Activated T-cell treated with anti-CD3 and anti-CD28 coated beads for 4 hours (primary cell): ENCODE measurements at places on chromosomes 1 and 21.

- DNase-seq: no peak
Observed at GRCh38 chr1:4375812-4376211, 278.6 kb upstream of the AJAP1 start.

DNA sequence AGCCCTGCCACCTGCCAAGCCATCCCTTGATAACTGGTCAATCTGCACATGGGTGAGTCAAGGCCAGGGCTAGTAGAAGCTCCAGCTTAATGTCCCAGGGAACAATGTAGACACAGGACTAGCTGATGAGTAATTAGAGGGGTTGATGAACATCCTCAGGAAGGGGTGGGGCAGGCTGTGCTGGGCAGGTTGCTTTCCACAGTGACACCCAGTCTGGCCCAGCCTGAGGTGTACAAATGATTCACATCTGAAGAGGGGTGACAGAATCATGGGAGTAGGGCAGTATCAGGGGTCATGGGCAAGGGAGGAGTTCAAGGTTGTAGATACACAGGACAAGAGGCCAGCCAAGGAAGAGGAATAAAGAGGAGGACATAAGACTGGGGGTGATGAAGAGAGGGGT is 4.3 kb downstream of the LPAR3 start:
- DNase-seq: no peak

DNA sequence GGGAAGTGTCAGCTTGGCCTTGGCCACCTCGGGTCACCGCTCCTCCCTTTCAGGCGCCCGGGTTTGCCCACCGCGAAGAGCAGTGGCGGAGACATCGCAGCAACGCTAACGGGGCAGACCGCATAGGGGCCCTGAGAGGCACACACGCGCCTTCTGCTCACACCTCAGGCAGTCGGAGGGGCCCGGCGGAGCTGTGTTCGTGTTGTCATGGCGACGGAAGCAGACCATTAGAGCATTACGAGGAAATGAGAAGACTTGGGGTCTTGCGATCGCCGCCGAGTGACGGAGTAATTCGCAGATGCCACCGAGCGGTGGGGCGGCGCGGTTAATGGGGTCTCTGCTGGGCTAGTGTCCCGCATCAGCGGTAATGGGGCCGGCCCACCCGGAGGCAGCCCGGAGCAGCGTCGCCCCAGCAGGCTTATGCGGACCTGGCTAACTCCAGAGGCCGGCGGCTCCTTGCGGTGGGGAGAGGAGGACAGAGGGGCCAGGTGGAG is 144.1 kb downstream of the TNR start:
- no peak for DNase-seq

DNA sequence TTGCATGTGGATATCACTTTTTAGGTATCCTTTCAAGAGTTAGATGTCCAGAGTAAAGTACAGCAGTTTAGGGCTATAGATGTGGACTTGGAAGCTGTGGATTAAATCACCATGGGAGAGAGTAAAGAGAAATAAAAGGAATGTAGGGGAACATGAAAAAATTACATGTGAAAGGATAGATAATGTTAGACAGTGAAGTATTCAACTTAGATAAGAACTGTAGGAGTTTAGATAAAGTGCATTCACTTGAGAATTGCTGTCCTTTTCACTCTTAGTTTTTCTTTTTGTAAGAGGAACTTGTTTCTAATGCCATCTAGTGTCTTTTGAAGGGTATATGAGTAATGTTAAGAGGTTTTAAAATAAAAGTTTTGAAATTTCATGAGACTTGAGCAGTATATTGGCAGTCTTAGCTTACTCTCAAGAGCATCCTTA is 40.1 kb downstream of the MAST2 start:
- no peak for DNase-seq

DNA sequence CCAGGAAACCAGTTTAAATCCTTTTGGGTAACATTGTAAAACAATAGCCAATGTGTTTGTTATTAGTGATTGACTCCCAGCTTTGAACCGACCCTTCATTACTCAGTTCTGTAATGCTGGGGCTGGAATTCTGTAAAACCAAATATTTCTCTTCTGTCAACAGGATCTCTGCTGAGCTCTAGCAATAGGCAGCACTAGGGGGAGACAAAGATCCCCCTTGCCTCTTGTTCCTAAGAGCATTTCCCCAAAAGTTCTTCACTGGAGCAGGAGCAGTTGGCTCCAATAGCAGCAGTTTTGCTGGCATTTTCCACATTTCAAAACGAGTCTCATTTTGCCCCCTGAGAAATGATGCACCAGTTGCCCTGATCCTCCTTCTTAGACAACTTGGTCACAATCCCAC is 1671.1 kb downstream of the MRPL39 start:
- no peak for DNase-seq
